Stimulated activated CD4-positive, alpha-beta T cell treated with anti-CD3 and anti-CD28 coated beads, Interleukin-15, amount 100 ng/mL, for 1 hour (primary cell): ENCODE measurements at places on chromosomes 13 and 19.

DNA sequence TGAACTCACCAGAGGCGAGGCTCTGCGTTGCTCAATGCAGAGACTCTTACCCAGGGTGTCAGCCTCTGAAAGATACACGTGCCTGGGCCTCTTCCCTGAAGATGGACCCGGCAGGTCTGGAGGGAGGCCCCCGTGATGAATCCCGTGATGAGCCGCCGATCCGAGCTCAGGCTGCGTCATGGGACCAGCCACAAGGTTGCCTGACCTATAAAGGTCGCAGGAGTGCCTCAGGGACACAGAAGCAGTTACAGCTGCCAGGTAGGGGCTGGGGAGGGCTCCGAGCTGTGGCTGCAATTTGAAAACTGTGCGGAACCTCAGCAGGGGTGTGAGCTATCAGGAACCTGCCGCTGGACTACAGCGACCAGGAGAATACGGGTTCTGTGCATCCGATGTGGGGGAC is 10.5 kb upstream of the ATP11A start:
- no peak for DNase-seq

GRCh38 chr19:54608792-54609191 is 15.4 kb downstream of the LILRA1 start:
- DNase-seq: no peak

DNA sequence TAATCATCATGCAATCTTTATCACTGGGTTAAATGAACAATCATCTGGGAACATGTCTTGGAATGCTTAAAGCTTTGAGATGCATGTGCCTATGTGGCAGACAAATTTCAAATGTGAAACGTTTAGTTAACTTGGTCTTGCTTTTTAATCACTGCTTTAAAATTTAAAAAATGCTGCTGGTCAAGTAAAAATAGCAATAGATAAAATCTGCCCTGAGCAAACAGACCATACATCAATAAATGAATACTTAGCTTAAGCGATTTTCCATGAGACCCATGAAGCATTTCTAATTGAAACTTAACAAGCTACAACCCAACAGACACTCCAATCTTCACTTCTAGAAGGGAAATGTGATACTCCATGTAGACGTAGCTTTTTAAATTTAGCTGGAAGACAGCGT is 1.9 kb upstream of the KL start:
- no peak for DNase-seq

GRCh38 chr13:76091076-76091475 is 454.9 kb downstream of the LMO7 start:
- DNase-seq: no peak

- no peak for DNase-seq
Measured at GRCh38 chr19:54287456-54287855, 6.5 kb upstream of the LILRB2 start.

DNA sequence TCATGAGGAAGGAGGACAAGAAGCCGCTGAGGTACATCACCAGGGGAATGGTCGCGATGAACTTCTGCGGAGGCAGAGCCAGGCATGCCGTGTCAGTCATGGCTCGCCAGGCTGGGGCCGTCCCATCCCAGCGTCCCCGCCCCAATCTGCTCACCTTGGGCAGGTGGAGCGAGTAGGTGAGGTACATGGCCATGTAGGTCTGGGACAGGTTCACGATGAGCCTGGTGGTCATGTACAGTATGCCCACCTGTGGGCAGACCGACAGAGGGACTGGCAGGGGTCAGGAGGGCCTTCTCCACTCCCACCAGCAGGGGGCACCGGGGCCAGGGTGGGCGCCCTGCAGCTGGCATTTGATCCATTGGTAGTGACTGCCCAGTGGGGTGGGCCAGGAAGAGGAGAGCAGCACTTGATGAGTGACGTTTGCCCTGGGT is 8.3 kb downstream of the TEKTIP1 start:
- DNase-seq: no peak

DNA sequence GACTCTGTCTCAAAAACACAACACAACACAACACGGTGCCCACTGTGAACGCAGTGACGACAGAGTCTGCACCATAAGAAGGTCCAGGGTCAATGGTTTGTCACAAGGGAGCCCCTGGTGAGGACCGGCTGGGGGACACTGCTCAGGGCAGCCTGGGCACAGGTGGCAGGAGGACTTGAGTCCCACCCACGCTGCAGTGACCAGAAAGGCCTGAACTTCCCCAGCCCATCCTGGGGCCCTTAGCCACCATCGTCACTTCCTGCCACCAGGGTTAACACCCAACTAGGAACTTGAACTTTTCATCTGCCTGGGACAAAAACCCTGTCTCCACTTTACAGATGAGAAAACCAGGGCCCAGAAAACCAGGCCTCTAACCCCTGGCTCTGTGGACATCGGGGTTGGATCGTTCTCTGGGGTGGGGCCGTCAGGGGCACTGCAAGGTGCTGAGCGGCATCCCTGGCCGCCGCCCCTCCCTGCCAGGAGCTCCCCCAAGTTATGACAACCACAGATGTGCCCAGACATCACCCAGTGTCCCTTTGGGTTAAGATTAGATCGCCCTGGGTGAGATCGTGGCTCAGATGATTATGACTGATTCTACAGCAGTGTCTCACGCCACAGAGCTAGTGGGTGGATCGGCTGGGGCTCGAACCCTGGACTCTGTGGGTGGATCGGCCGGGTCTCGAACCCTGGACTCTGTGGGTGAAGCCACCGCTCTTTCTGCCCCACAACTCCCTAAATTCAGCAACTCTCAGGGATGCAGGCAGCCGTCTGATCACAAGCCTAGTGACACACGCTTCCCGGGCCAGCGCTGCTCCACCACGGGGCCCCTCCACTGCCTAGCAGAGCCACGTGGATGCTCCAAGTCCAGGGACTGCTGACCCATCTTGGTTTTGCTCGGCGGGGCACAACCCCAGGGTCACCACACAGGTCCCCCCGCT is 14.0 kb downstream of the MOB3A start:
- DNase-seq: no peak

DNA sequence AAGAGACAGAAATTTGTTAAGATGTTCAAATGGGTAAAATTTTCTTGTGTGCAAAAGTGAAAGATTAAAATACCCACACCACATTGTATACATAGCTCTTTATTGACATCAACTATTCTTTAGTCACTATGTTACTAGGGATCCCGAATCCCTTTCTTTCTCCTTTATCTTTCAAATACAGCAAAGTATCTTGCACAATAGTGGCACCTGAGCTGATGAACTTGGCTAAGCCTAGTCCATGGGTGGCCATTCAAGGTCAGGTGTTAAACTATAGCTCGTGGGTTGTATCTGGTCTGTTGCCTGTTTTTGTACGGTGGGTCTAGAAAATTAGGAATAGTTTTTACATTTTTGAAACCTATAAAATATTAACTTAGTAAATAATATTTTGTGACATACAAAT is 210.9 kb downstream of the SLITRK6 start:
- DNase-seq: no peak

DNA sequence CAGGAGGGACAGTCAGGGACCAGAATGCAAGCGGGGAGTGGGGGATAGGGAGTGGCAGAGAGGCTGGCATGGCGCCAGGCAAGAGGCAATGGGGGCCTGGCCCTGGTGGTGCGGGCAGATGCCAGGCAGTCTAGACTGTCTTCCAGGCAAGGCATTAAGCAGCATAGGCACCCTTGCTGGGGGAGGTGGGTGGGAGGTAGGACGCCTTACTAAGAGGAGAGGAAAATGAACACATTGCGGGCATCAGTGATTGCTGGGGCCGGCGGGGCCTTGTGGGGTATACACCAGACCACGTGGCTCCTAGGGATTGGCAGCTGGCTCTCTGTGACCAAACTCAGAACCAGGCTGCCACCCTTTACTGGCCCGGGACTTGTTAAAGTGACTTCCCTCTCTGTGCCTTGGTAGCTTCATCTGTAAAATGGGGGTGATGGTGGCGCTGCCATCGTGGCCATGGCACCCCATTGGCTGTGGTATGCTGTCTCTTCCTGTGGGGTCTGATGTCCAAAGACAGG is 46.0 kb downstream of the DNM2 start:
- DNase-seq: no peak

GRCh38 chr19:49073514-49074378 is 1.2 kb upstream of the KCNA7 start:
- DNase-seq: no peak

DNA sequence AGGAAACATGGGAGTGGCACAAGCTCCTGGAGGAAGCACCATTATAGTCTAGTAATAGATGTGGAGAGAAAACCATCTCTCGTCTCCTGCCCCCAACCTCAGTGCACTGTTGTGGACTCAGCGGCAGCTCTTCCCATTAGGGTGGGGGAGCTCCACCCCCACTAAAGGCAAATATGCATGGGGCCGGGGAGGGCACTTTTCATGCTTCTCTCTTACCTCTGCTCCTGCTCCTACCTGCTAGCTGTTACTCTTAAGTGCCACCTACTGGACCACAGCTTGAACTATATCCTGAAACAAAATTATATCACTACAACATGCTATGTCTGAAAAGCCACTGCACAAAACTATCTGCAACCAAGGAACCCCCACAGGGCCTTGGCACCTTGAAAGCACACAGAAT is 112.6 kb upstream of the DACH1 start:
- DNase-seq: no peak

GRCh38 chr13:35514061-35514477 is 37.6 kb upstream of the MAB21L1 start:
- no peak for DNase-seq

GRCh38 chr13:98571955-98572662 is 4.8 kb downstream of the STK24 start:
- no peak for DNase-seq

- no peak for DNase-seq
Measured at GRCh38 chr13:36559375-36559774, 114.4 kb upstream of the SERTM1 start.

DNA sequence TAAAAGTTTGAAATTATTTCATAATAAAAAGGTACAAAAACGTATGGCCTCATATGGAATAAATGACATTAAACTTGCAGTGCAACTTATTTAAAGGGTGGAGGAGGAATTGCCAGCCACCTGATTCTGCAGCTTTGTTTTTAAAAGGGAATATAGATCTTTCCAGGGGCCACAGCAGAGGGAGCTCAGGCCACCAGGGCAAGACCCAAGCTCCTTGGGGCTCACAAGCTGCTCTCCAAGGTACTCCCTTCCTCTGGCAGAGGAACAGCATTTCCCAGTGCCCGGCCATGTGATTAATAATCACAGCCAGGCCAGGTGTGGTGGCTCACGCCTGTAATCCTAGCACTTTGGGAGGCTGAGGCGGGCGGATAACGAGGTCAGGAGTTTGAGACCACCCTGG is 6.2 kb downstream of the ACOD1 start:
- no peak for DNase-seq

- no peak for DNase-seq
Measured at GRCh38 chr13:76000131-76000530, 364.0 kb downstream of the LMO7 start.

GRCh38 chr19:32735936-32736335 is 16.4 kb downstream of the TDRD12 start:
- no peak for DNase-seq

- no peak for DNase-seq
Measured at GRCh38 chr19:43524922-43525835, 1.8 kb downstream of the ETHE1 start.

GRCh38 chr19:13984186-13984585 is 21.9 kb downstream of the RFX1 start:
- no peak for DNase-seq

GRCh38 chr19:31352782-31353651 is 3.8 kb upstream of the TSHZ3 start:
- no peak for DNase-seq

- no peak for DNase-seq
Measured at GRCh38 chr13:97884707-97885468, 68.6 kb upstream of the IPO5 start.

GRCh38 chr19:45553464-45553863 is 31.1 kb downstream of the OPA3 start:
- DNase-seq: no peak

GRCh38 chr19:30887042-30887441 is 462.2 kb downstream of the TSHZ3 start:
- no peak for DNase-seq

DNA sequence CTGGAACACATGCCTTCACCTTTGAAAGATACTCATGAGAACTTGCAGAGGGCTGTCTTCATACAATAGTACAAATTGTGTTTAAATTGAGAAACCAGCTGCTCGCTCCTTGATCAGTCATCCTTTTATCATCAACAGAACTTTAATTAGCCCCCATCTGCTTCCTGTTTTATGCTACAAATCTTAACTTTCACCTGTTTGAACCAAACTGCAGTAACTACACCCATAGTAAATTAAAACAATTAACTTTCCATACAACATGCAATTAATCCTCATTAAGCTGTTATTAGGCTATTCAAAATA is 85.2 kb downstream of the FOXO1 start:
- no peak for DNase-seq

- no peak for DNase-seq
Measured at GRCh38 chr13:73708393-73708985, 425.7 kb downstream of the KLF12 start.

DNA sequence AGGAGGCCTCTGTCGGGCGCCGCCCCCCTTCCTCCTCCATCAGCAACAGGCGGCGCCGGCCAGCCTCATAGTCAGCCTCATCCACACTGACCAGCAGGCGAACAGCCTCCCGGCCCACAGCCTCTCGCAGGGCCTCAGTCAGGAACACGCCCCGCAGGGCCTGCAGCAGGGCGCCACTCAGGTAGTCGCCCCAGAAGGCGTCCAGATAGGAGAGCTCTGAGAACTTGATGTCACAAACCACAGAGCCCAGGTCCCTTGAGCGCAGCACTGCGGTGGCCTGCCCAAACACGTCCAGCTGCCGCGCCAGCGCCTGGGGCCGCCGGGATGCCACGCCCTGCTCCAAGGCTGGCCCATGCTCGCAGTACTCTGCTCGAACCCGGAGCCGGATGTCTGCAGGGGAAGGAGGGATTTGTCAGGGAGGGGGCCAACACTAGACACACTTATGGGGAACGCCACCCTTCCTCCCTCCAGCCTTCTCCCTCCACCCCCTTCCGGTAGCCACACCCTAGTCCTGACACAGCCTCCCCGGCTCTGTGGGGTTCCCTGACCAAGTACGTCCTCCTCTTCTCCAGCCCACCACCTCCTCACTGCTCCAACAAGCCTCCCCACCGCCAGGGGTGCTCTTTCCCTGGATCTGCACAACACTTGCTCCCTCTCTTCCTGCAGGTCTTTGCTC is 17.9 kb downstream of the DEDD2 start:
- peak; percentile 18 for DNase-seq

GRCh38 chr13:20848944-20849343 is 53.6 kb downstream of the XPO4 start:
- no peak for DNase-seq

GRCh38 chr13:40692946-40693345 is 26.5 kb upstream of the FOXO1 start:
- no peak for DNase-seq
